SW480 (cell line): ENCODE measurements at places on chromosomes 5 and 9.

GRCh38 chr5:79695526-79695925 lies 5.9 kb downstream of the CMYA5 start:
- DNase-seq: no peak

DNA sequence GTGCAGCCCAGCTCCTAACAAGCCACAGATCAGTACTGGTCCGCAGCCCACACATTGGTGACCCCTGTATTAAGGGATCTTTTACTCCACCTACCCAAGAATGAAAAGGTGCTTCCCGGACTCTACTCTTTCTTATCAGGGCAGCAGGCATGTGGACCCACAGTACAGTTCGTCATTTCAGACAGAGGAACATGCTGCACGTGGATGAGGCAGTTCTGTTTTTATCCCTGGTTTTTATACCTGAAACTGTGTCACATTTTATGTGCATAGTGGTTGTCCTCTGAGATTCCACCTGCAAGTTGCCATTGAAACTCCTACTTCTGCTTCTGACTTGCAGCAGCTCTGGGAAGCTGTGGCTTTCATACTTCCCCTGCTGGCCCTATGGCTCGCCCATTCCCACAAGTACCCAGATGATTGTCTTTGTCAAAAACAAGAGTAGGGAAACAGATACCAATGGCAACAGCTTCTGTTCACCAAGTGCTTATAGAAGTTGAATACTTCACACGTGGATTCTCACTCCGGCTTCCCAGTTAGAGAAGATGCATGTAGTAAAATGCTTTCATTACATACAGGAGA lies 208.0 kb downstream of the TRIO start:
- DNase-seq: no peak

- no peak for DNase-seq
Observed at GRCh38 chr9:135737840-135738521, 36.0 kb downstream of the KCNT1 start.

- DNase-seq: no peak
Observed at GRCh38 chr9:21744841-21745240, 57.6 kb upstream of the MTAP start.

GRCh38 chr5:157358871-157359270 lies 92.9 kb downstream of the CYFIP2 start:
- no peak for DNase-seq

GRCh38 chr5:59919484-59919883 lies 26.0 kb upstream of the PDE4D start:
- DNase-seq: no peak

- DNase-seq: no peak
Observed at GRCh38 chr5:72020161-72020983, 86.9 kb upstream of the MAP1B start.
